ENCODE measurements at places on chromosomes 4 and X.

- DNase-seq: no peak
These were observed 63.1 kb downstream of the SLC10A7 start for GRCh38 chr4:146458594-146458993.

GRCh38 chr4:139645458-139645857 is 20.2 kb upstream of the MGST2 start:
- DNase-seq: no peak

GRCh38 chr4:2732526-2732925 is 23.6 kb downstream of the TNIP2 start:
- no peak for DNase-seq

- DNase-seq: no peak
These were observed 148.2 kb upstream of the FAT1 start for GRCh38 chr4:186871856-186872255.

GRCh38 chrX:68994135-68994890 is 165.5 kb downstream of the EFNB1 start:
- no peak for DNase-seq

- DNase-seq: no peak
These were observed 34.1 kb downstream of the PRKG2 start for GRCh38 chr4:81180916-81181315.
